CD4-positive, CD25-positive, alpha-beta regulatory T cell (primary cell): ENCODE measurements at places on chromosomes 12 and 14. TPM values are rescaled to one million over a fixed set of nuclear protein-coding genes. Genes with fewer than 3 reads are reported as not detected.

The DPY19L2 gene
- 2.3 TPM for polyA plus RNA-seq

The TDRD9 gene
- polyA plus RNA-seq = not detected

The CLEC4D gene
- polyA plus RNA-seq = not detected

The LALBA gene
- not detected for polyA plus RNA-seq

The ATN1 gene
- polyA plus RNA-seq = 0.60 TPM

The MNAT1 gene
- polyA plus RNA-seq = 13.0 TPM

The HHIPL1 gene
- 0.23 TPM for polyA plus RNA-seq

The RHOJ gene
- polyA plus RNA-seq = not detected

- H3K36me3 ChIP-seq = no peaks in the 10 kb centered on the region
- H3K4me3 ChIP-seq = no peak overlapping the region
- no peak overlapping the region for H3K27ac ChIP-seq
- no peak for DNase-seq
- H3K4me1 ChIP-seq = no peaks in the 10 kb centered on the region
Observed at GRCh38 chr14:53542732-53543131, 389.6 kb upstream of the DDHD1 start.

DNA sequence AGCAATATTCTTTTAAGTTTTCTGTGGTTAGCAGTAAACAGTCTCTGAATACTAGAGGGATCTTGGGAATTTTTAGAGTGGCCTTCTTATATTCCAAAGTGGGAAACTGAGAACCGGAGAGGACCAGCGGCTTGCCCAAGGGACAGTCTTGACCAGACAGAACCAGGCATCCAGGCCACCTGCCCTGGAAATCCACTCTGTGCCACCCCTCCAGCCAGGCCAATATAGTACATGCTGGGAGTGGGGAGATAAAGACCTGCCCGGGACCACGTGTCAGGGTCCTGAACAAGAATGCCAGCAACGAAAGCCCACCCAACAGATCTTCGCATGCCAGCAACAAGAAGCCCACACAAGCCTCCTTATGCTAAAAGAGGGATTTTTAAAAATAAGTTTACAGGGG, 49.4 kb upstream of the RIN3 start:
- no peak overlapping the region for H3K27ac ChIP-seq
- no peak for DNase-seq
- no peak overlapping the region for H3K4me3 ChIP-seq
- no peaks in the 10 kb centered on the region for H3K27me3 ChIP-seq
- peaks cover 6% of the 10 kb centered on the region for H3K4me1 ChIP-seq

GRCh38 chr14:92694807-92695206, 53.6 kb downstream of the LGMN start:
- DNase-seq = no peak
- H3K36me3 ChIP-seq = peaks cover 5% of the 10 kb centered on the region
- no peak overlapping the region for H3K4me3 ChIP-seq

- H3K4me3 ChIP-seq = no peak overlapping the region
- no peak overlapping the region for H3K27ac ChIP-seq
- no peaks in the 10 kb centered on the region for H3K4me1 ChIP-seq
- H3K27me3 ChIP-seq = no peaks in the 10 kb centered on the region
Observed at GRCh38 chr12:117583092-117583491, 221.7 kb upstream of the NOS1 start.

DNA sequence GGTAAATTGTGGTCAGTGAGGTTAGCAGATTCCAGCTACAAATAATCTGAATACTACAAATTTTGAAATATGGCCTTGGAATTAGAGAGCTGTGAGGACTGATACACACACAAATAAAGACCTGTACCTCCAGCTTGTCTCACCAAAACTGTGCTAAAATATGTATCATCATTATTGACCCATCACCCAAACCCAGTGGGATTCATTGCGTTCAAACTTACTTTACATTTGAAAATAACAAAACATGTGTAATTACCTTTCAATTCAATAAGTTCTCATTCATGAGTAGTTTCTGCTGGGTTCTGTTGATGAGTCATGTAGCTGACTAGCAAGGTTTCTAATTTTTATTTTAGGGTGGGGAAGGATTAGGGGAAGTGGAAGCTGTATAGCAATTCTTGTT, 170.9 kb downstream of the MSRB3 start:
- H3K27ac ChIP-seq = no peak overlapping the region
- H3K27me3 ChIP-seq = peaks cover 2% of the 10 kb centered on the region
- H3K4me3 ChIP-seq = no peak overlapping the region
- H3K36me3 ChIP-seq = no peaks in the 10 kb centered on the region
- DNase-seq = no peak
- H3K4me1 ChIP-seq = no peaks in the 10 kb centered on the region

DNA sequence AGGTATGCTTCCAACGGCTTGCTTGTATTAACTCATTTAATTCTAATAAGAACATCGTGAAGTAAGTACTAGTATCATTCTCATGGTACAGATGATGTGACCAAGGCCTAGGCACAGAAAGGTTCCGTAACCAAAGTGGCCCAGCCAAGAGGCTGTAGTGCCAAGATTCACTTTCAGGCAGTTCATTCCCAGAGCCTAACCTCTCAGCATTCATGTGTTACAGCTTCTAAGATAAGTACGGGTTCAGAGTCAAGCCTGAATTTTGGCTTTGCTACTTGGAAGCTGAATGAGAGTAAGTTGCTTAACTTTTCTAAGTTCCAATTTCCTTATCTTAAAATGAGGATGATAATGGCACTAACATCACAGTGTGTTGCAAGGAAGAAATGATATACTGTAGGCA, 379.9 kb downstream of the AEBP2 start:
- no peaks in the 10 kb centered on the region for H3K27me3 ChIP-seq
- H3K36me3 ChIP-seq = no peaks in the 10 kb centered on the region
- no peak for DNase-seq
- no peak overlapping the region for H3K4me3 ChIP-seq

DNA sequence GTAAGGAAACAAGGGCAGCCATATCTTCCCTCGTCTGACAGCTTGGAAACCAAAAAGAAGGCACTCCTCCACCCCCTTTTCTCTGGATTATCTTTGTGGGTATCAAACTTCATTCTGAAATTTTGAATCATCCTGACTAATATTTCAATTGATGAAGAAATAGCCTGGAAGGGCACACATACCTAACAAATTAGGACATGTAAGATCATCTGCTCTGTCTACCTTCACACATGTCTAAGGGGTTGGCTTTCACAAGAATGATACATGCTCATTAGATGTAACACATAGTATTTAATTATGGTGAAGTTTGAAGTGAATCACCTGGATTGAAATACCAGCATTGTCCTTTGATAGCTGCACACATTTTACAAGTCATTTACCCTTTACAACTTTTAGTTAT, 348.1 kb upstream of the RPL10L start:
- H3K4me3 ChIP-seq = no peak overlapping the region
- no peak overlapping the region for H3K27ac ChIP-seq
- H3K4me1 ChIP-seq = no peaks in the 10 kb centered on the region
- DNase-seq = no peak
- no peaks in the 10 kb centered on the region for H3K27me3 ChIP-seq
- no peaks in the 10 kb centered on the region for H3K36me3 ChIP-seq

DNA sequence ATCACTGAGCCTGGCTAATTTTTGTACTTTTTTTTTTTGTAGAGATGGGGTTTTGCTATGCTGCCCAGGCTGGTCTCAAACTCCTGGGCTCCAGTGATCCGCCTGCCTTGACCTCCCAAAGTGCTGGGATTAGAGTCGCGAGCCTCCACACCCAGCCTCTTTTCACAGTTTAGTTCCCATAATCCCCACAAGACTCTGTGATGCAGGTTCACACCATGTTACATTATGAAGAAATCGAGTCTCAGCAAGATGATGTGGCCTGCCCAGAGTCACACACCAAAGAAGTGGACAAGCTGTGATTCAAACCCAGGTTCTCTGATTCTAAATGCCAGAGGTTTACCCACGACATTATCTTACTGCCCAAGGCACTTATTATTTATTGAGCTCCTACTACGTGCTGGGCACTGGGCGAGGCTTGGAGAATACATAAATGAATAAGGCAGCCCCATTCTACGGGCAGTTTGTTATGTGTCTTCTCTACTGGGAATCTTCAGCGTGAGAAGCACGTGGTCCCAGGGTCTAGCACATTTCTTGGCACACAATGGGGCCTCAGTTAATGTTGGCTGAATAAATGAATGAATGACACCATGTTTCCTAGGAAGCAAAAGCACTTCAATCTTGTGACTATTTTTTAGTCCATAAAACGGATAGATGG, 23.5 kb upstream of the OASL start:
- no peaks in the 10 kb centered on the region for H3K36me3 ChIP-seq
- no peak overlapping the region for H3K4me3 ChIP-seq
- H3K27ac ChIP-seq = no peak overlapping the region
- peaks cover 6% of the 10 kb centered on the region for H3K4me1 ChIP-seq
- H3K27me3 ChIP-seq = no peaks in the 10 kb centered on the region
- no peak for DNase-seq

DNA sequence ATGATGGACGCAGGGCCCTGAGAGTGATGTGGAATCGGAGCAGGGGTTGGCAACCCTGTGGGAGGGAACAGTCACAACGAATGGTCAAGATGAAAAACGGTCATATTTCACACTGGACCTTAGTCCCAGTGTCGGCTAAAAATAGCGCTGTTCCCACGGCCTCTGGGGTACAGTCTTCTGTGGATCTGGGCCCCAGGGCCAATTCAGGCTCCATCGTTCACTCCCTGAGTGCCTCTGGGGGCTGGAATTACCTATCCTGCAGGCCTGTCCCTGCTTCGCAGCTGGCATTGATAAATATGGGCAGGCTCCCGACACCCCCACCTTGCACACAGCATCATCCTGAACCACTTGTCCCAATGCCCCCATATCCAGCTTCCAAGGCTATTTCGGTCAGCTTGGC, 18.6 kb downstream of the GSC start:
- no peak overlapping the region for H3K27ac ChIP-seq
- H3K27me3 ChIP-seq = no peaks in the 10 kb centered on the region
- H3K4me1 ChIP-seq = no peaks in the 10 kb centered on the region
- no peak for DNase-seq
- no peaks in the 10 kb centered on the region for H3K36me3 ChIP-seq

- no peak overlapping the region for H3K4me3 ChIP-seq
- H3K27ac ChIP-seq = no peak overlapping the region
- no peaks in the 10 kb centered on the region for H3K4me1 ChIP-seq
- no peaks in the 10 kb centered on the region for H3K36me3 ChIP-seq
Observed at GRCh38 chr12:19572920-19573558, 133.7 kb downstream of the AEBP2 start.

DNA sequence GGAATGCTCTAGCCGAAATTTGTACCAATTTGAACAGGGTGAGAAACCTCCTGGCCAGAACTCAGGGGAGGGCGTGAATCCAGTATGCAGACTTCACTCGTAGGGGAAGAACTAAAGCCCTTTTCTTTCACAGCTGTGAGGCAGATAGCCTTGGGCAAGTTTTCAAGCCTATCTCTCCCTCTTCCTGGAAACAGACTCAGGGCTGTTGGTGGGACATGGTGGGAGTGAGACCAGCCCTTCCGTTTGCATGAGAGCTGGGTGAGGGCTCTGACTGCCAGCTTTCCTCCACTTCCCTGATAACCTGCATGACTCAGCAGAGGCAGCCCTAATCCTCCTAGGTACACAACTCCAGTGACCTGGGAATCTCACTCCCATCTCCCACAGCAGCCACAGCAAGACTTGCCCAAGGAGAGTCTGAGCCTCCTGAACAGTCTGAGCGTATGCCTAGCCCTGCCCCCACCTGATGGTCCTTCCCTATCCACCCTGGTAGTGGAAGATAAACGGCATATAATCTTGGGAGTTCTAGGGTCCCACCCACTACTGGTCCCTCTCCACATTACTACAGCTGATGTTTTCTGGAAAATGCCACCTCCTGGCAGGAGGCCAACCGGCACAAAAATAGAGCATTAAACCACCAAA, 170.1 kb upstream of the AMIGO2 start:
- no peak for DNase-seq
- no peaks in the 10 kb centered on the region for H3K27me3 ChIP-seq
- H3K4me1 ChIP-seq = no peaks in the 10 kb centered on the region

DNA sequence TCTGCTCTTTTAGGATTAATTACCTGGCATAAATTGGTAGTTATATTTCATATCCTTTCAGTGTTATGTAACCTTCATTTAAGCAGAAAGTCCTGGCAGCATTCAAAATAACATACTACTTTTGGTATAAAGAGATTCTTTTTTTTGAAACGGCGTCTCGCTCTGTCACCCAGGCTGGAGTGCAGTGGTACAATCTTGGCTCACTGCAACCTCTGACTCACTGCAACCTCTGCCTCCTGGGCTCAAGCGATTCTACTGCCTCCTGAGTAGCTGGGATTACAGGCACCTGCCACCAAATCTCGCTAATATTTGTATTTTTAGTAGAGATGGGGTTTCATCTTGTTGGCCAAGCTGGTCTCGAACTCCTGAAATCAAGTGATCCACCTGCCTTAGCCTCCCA, 9.2 kb downstream of the KTN1 start:
- peaks cover 16% of the 10 kb centered on the region for H3K4me1 ChIP-seq
- H3K36me3 ChIP-seq = peaks cover 2% of the 10 kb centered on the region
- H3K27me3 ChIP-seq = no peaks in the 10 kb centered on the region
- no peak overlapping the region for H3K4me3 ChIP-seq

DNA sequence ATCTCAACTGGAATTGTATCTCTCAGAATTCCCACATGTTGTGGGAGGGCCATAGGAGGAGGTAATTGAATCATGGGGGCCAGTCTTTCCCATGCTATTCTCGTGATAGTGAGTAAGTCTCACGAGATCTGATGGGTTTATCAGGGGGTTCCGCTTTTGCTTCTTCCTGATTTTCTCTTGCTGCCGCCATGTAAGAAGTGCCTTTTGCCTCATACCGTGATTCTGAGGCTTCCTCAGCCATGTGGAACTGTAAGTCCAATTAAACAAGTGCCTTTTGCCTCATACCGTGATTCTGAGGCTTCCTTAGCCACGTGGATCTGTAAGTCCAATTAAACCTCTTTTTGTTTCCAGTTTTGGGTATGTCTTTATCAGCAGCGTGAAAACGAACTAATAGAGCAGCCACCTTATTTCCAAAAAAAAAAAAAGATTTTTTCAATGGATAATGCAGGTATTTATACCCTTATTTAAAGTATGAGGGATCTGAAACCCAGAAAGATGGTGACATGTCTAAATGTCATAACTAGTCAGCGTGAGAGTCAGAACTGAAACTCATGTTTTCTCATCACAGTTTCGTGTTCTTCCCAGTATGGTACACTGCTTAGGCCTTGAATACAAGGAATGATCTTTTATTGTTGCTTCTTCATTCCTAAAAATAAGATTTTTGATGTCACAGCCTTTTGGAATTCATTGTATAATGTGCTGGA, 89.6 kb downstream of the ERC1 start:
- H3K36me3 ChIP-seq = no peaks in the 10 kb centered on the region
- H3K4me1 ChIP-seq = no peaks in the 10 kb centered on the region
- DNase-seq = no peak
